Effector memory CD4-positive, alpha-beta T cell (primary cell): ENCODE measurements at places on chromosomes 1 and 21.

GRCh38 chr1:94299627-94300553, 62.5 kb upstream of the ARHGAP29 start:
- H3K4me1 ChIP-seq = no peaks in the 10 kb centered on the region
- peaks cover 4% of the 10 kb centered on the region for H3K27me3 ChIP-seq
- no peaks in the 10 kb centered on the region for H3K36me3 ChIP-seq

- DNase-seq = no peak
- peak overlapping the region; percentile 6 for H3K27ac ChIP-seq
- no peak overlapping the region for H3K4me3 ChIP-seq
- peaks cover 33% of the 10 kb centered on the region for H3K4me1 ChIP-seq
- H3K36me3 ChIP-seq = peaks cover 46% of the 10 kb centered on the region
Observed at GRCh38 chr1:155932081-155932480, 2.1 kb downstream of the KHDC4 start.

DNA sequence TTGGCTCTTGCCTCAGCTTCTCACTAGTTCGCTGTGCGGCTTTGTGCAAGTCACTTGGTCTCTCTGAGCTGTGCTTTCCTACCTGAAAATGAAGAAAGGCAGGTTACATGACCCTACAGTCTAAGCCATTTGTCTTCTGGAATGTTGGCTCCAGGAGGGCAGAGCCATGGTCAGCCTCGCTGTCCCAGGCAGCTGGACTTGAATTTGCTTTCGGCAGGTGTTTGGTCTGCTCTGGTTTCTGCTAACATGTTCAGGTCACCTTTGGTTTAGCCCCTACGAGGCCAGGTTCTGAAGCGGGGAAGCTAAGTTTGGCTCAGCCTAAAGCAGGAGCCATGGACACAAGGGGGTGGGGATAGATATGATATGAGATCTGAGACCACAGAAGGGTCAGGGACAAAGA, 19.1 kb downstream of the LRRC38 start:
- H3K36me3 ChIP-seq = no peaks in the 10 kb centered on the region
- H3K27me3 ChIP-seq = peaks cover 3% of the 10 kb centered on the region
- H3K4me3 ChIP-seq = no peak overlapping the region
- no peak for DNase-seq

- no peaks in the 10 kb centered on the region for H3K36me3 ChIP-seq
- no peak for DNase-seq
- no peak overlapping the region for H3K27ac ChIP-seq
- no peaks in the 10 kb centered on the region for H3K27me3 ChIP-seq
- H3K4me1 ChIP-seq = no peaks in the 10 kb centered on the region
Observed at GRCh38 chr1:114208106-114208505, 54.4 kb upstream of the SYT6 start.

GRCh38 chr1:84430546-84430945, 32.3 kb downstream of the DNASE2B start:
- H3K36me3 ChIP-seq = no peaks in the 10 kb centered on the region
- DNase-seq = no peak
- no peaks in the 10 kb centered on the region for H3K27me3 ChIP-seq
- no peak overlapping the region for H3K27ac ChIP-seq
- peaks cover 11% of the 10 kb centered on the region for H3K4me1 ChIP-seq

GRCh38 chr1:30109853-30110252, 613.5 kb downstream of the MATN1 start:
- no peak for DNase-seq
- no peaks in the 10 kb centered on the region for H3K4me1 ChIP-seq
- H3K36me3 ChIP-seq = no peaks in the 10 kb centered on the region
- H3K27me3 ChIP-seq = no peaks in the 10 kb centered on the region
- no peak overlapping the region for H3K27ac ChIP-seq

- H3K27ac ChIP-seq = no peak overlapping the region
- H3K4me3 ChIP-seq = no peak overlapping the region
- no peaks in the 10 kb centered on the region for H3K36me3 ChIP-seq
- no peak for DNase-seq
- no peaks in the 10 kb centered on the region for H3K4me1 ChIP-seq
Observed at GRCh38 chr1:184395937-184396480, 9.2 kb downstream of the C1orf21 start.

DNA sequence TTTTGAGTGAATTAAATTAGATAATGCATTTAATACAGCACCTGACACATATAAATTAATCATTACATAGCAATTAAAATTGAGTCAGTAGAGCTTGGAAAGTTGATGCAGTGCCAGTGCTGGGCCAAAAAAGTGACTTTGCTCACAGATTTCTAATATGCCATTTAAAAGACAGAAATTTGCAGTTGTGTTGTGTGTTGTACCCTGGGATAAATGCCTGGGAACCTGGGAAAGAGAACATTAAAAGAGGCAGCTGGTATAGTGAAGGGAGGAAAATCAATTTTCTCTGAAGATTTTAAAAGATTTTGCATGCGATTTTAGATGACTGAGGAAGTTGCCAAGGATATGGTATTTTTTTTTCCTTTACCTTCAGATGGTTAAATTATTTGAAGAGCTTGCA, 10.9 kb upstream of the CFH start:
- H3K27ac ChIP-seq = no peak overlapping the region
- H3K4me1 ChIP-seq = no peaks in the 10 kb centered on the region
- H3K36me3 ChIP-seq = no peaks in the 10 kb centered on the region
- H3K4me3 ChIP-seq = no peak overlapping the region
- no peak for DNase-seq
